ENCODE measurements at places on chromosomes 11 and 22.

GRCh38 chr22:28994522-28994921 lies 67.1 kb downstream of the C22orf31 start:
- no peak for DNase-seq

- no peak for DNase-seq
These were observed 18.5 kb downstream of the RBFOX2 start for GRCh38 chr22:36010090-36010489.

DNA sequence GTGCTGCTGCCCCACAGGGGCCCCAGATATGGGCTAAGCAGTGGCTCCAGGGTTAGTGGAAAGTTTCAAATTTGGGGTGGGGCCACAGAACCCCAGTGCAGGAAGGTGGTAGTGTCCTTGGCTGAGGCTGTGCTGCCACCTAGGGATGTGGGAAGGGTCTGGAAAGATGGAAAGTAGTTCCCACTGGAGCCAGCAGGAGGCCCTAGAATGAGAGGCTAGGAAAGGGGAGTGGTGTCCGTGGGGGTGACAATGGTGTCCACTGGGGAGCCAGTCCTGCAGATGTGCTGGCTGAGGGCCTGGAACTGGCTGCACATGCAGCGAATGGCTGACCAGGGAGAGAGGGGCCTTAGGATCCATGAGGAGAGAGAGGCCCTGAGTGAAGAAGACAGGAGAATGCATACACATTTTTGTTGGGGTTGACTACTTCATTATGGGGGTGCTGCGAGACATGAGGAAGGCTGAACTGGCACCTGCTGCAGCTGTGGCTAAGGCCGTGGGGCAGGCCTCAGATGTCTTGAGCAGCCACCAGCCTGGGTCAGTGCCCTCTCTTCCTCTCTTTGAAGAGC lies 21.1 kb downstream of the RFPL3 start:
- no peak for DNase-seq

GRCh38 chr11:123409456-123410217 lies 20.4 kb upstream of the GRAMD1B start:
- DNase-seq = no peak

DNA sequence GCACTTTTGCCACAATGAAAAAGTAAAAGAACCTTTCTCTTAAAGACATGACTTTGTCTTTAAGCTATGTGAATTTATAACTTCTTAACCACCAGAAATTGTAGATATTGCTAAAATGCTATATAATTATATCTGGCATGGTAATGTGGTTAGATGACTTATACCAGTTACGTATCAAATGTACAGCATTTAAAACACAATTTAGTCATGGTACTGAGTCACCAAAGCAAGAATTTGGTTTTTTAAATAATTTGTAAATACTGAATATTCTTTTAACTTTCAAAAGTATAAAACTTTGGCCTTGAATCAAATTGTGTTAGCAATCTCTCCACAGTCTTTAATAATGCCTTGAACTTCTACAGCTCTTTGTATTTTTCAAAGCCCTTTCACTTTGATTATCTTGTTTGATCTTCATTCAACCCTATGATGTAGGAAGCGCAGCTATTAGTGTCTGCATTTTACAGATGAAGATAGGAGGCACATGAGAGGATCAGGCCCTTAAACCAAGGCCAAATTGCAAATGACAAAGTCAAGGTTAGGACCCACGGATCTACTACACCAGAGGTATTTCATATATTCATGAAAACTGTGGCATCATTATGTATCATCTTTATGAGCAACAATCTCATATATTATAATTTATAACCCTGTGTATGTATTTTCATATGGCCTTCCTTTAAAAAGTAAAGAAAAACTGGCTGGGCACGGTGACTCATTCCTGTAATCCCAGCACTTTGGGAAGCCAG lies 4.4 kb upstream of the SYTL2 start:
- DNase-seq = no peak

DNA sequence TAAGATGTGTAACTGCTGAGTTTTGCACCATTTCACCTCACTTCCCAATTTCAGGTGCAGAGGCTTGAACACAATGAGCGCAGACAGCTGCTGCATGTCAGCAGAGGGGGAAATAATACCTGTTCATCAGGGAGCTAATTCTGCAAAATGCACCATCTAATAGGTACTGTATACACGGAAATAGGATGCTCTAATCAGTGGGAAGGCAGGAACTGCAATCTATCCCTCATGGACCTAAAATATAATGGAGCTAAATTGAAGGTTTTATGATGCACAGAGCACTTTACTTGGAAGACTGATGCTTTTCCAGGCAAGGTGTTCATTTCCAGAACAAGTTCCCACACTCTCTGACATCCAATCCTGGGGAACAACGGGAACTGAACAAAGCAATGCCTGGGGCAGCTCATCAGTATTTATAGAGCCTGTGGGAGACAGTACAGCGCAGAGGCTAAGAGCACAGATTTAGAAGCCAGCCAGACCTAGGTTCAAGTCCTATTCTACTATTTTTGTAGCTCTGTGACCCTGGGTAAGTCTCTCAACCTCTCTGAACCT lies 78.5 kb downstream of the TENM4 start:
- no peak for DNase-seq

DNA sequence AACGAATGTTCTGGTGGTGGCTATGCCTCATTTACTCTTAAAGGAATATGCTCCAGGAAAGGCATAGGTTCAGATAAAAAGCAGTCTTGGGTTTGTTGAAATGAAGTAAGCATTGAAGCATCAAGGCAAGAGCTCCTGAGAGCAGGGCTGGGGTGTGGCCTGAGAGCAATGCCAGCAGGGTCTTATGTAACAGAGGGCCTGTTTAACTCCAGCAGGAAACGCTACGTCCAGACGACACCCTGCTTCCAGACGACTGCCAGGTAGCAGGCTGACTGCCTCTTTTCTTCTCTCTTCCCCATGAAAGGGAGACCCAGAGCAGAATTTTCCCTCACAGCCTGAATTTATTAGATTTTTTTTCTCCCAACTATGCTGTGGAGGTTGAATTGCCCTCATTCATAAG lies 127.2 kb upstream of the SLC5A12 start:
- no peak for DNase-seq

GRCh38 chr11:25758145-25758661 lies 573.7 kb upstream of the ANO3 start:
- no peak for DNase-seq

GRCh38 chr11:86249307-86250098 lies 5.0 kb downstream of the EED start:
- no peak for DNase-seq

- no peak for DNase-seq
These were observed 57.0 kb upstream of the BIRC3 start for GRCh38 chr11:102260241-102260640.

GRCh38 chr11:8907116-8907515 lies 3.9 kb upstream of the AKIP1 start:
- DNase-seq = no peak

DNA sequence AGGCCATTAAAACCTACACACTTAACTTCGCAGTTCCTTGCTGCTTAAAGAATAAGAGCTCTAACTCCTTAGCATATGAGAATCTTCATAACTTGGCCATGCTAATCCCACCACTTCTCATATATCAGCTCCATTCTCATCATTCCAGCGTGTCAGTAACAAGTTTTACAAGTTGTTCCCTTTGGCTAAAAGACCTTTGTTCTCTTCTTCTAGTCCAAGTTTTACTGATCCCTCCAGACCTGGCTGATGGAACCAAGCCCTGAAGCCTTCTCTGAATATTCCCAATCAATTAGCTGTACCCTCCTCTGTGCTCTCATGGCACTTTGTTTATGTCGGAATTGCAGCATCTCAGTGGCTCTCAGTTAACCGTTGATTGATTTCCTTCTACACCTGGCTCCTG lies 35.8 kb downstream of the GAB2 start:
- no peak for DNase-seq

- no peak for DNase-seq
These were observed 313.7 kb upstream of the CADM1 start for GRCh38 chr11:115817844-115818468.

GRCh38 chr11:104663190-104664140 lies 234.8 kb downstream of the CASP12 start:
- no peak for DNase-seq

DNA sequence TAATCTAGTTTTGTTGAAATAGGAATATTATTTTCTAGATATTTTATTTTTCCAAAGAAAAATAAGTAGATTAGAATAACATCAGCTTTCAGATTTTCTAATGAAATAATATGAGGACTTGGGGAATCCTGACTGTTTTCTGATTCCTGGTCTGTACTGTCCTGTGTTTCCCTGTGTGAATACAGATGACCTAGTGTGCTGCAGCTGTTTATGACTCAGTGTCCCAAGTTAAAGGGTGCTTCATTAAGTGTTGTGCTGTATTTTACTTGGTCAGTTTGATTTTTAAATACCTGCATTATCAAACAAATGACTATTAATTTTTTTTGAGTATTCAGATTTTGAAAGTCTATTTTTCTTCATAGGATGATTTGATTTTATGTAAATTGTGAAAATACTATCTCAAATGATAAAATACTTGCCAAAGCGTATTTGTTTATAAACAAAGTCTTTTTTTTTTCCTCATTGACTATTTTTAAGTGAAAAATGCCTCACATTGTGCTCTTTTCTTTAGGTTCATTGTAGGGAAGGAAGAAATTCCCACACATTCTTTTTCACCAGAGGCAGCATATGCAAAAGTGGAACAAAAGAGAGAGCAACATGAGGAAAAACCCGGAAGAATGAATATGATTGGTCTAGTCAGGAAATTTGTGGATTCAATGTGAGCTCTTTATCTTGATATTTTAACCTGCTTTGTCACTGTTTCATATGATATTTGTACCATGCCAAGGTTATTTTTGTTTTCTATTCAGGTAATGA lies 264.2 kb downstream of the TMEM135 start:
- no peak for DNase-seq

GRCh38 chr11:64801561-64802369 lies 1.2 kb downstream of the MAP4K2 start:
- no peak for DNase-seq

DNA sequence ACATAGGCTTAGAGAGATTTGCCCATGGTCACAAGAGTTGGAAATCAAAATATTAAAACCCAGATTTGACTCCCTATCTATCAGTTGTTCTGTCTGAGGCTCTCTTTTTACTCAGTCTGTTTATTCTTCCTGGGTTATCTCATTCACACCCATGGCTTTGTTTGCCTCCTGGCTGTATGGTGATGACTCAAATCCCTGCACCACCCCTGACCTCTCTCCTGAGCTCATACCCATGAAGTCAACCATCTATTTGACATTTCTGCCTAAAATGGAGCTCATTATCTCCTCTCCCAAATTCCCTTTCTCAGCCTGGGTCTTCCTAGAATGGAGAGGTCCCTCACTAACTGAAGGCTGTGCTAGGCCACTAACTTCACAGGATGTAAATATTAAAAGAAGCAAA lies 27.8 kb upstream of the CCDC134 start:
- DNase-seq = no peak

DNA sequence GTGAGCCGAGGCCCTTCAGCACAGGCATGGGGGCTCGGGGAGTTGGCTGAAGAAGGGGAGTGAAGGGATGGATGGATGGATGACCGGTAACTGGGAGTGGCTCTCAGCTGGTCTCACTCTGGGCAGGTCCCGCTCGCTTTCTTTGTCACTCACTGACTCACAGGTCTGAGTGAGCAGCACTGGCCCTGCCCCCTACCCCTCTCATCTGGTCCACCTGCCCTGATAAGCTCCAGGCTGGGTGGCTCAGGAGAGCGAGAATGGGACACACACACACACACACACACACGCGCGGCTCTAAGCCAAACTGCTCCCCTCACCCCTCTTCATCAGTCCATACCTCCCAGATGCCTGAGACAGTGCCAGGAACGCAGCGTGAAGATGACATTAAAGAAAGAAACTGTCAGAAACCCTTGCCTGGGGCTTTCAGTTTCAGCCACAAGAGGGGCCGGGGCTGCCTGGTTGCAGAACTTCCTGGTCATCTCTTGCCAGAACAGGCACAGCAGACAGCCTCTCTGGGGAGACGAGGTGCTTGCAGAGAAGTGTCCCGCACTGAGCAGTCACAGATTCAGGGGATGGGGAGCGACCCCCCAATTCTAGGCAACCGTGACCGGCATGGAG lies 16.5 kb upstream of the SHISAL1 start:
- no peak for DNase-seq

DNA sequence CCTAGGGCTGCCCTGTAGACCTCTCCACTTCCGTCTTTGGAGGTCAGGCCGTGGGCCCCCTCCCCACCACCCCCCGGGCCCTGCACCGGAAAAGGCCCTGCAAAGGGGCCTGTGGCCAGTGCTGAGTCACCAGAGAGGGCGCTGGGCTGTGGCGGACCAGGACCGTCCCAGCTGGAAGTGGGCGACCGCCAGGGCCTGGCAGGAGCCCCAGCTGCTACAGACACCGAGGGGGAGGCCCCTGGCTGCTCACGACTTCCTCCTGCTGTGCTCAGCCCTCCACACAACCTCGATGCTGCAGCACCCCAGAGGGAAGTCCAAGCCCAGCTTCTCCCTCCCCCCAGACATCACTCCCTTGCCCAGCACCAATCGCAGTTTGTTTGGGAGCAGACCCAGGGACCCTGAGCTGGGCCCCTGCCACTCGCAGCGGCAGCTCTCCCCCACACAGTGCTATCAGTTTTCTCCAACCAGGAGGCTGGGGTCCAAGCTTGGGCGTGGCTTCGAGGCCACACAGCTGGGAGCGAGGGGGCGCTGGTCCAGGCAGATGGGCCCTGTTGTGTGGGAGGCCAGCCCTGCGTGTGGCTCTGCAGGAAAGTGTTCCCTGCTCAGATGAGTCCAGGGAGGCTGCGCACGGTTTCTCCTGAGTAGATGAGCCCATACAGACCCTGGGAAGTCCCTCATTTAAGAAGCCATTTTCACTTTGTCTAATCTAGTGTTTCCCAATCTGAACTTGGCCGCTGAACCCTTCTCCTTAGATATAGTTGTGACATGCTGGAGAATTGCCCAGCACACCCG lies 5.6 kb upstream of the SH3BP1 start:
- DNase-seq = peak; percentile 79

DNA sequence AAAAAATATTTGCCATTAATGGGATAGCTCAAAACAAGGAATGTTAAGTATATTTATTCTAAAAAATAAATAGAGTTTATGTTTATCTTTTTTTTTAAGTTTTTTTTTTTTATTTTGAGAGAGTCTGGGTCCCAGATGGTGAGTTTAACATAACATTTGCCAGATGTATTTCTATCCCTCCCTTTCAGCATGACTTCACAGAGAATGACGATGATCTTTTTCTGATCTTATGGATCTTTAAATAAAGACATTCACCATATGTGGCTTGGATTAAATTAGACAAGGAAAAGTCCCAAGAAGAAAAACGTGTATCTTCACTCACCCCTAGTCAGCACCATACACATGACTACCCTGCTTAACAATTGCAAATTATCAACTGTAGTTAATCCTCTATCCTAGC lies 839.8 kb upstream of the CNTN5 start:
- no peak for DNase-seq

Data from mesothelial cell of epicardium (in vitro differentiated cells).